ENCODE measurements at places on chromosomes 1 and 21. TPM values are rescaled to one million over a fixed set of nuclear protein-coding genes. Genes with fewer than 3 reads are reported as not detected.

ALG14 gene
- 2.2 TPM for total RNA-seq

- no peak overlapping the region for H3K27ac ChIP-seq
- peaks cover 10% of the 10 kb centered on the region for H3K36me3 ChIP-seq
- DNase-seq: peak; percentile 43
- H3K27me3 ChIP-seq: peaks cover 12% of the 10 kb centered on the region
- H3K4me3 ChIP-seq: no peak overlapping the region
These were observed 39.0 kb upstream of the ARHGEF16 start for GRCh38 chr1:3415260-3416090.

DNA sequence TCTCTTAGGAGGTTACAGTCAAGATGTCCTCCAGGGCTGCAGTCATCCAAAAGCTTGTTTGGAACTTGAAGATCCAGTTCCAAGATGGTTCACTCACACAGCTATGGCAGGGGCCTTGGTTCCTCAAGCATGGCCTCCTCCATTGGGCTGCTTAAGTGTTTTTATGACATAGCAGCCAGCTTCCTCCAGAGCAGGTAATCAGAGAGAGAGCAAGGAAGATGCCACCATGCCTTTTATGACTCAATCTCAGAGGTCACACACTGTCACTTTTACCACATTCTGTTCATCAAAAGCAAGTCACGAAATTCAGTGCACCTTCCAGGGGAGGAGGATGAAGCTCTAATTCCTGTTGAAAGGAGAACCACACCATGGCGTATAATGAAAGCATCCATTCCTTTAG, 17.1 kb downstream of the ELAPOR1 start:
- peaks cover 2% of the 10 kb centered on the region for H3K27me3 ChIP-seq
- no peak overlapping the region for H3K4me3 ChIP-seq
- DNase-seq: no peak

GRCh38 chr1:110542725-110543124, 23.8 kb upstream of the KCNA10 start:
- no peaks in the 10 kb centered on the region for H3K36me3 ChIP-seq
- no peak overlapping the region for H3K27ac ChIP-seq
- peaks cover 11% of the 10 kb centered on the region for H3K4me1 ChIP-seq
- no peak overlapping the region for H3K4me3 ChIP-seq

DNA sequence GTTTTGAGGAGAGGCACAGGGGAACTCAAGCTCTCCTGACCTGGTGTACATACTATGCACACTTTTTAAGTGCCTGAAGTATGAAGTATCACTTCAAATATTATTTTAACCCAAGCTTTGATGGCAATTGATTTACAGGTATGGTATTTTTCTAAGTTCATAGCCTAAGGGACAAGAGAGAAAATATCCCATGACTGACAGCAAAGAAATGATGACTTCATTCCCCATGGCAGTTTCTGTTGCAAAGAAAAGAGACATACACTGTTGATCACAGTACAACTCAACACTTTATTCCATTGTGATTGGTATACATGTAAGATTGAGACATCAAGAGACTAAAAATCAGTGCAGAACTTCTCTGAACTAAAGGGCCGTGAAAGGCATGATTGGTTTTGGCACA, 41.8 kb upstream of the BCL10 start:
- peaks cover 5% of the 10 kb centered on the region for H3K27me3 ChIP-seq
- peaks cover 28% of the 10 kb centered on the region for H3K4me1 ChIP-seq

TOR3A gene
- total RNA-seq: 15.2 TPM

ARHGAP30 gene
- 0.23 TPM for total RNA-seq

OR2L3 gene
- total RNA-seq: not detected

GRCh38 chr1:202966006-202966898, 805 bp downstream of the CYB5R1 start:
- DNase-seq: no peak
- H3K27me3 ChIP-seq: peaks cover 5% of the 10 kb centered on the region
- H3K36me3 ChIP-seq: peaks cover 12% of the 10 kb centered on the region
- H3K27ac ChIP-seq: peak overlapping the region; percentile 27

GRCh38 chr1:201511941-201512539, 5.1 kb upstream of the CSRP1 start:
- H3K4me1 ChIP-seq: peaks cover 47% of the 10 kb centered on the region
- H3K36me3 ChIP-seq: no peaks in the 10 kb centered on the region
- H3K27ac ChIP-seq: no peak overlapping the region
- DNase-seq: peak; percentile 42
- no peak overlapping the region for H3K4me3 ChIP-seq

DNA sequence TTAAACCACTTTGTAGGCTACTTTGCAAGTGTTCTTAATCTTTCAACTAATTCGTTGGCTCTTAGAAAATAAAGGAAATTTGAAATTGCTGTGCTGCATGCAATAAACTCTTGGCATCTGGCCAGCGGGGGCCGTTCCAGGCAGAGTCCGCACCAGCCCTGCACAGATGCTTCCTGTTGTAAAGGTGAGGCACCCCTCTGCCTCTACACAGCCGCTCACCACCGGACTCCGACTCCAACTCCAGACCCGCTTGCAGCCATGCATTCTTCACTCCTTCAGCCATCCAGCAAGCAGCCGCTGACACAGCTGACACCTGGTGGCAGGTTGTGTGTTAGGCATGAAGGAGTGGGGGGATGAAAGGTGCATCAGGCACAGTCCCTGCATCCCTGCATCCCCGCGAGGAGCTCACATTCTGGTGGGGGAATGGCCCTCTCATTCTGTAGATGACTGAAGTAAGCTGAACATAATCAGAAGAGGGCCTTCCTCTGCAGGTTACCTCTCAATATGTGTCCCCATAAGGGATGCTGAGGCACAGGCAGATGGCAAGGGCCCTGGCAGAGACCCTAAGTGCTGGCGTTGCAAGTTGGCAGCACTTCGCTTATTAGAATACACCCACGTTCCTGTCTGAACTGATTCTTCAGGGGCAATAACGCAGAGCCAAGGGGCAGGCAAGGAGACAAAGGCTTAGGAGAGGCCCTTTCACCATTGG, 56.8 kb downstream of the GLIS1 start:
- no peak overlapping the region for H3K4me3 ChIP-seq
- DNase-seq: peak; percentile 60
- H3K27me3 ChIP-seq: peaks cover 11% of the 10 kb centered on the region
- peaks cover 38% of the 10 kb centered on the region for H3K4me1 ChIP-seq
- H3K36me3 ChIP-seq: peaks cover 4% of the 10 kb centered on the region

All from endothelial cell (in vitro differentiated cells).